Cortex of kidney (tissue), 1 donor: ENCODE measurements at places on chromosomes 2 and 18.

GRCh38 chr2:181679544-181679979 lies 755 bp downstream of the NEUROD1 start:
- no peak for DNase-seq

DNA sequence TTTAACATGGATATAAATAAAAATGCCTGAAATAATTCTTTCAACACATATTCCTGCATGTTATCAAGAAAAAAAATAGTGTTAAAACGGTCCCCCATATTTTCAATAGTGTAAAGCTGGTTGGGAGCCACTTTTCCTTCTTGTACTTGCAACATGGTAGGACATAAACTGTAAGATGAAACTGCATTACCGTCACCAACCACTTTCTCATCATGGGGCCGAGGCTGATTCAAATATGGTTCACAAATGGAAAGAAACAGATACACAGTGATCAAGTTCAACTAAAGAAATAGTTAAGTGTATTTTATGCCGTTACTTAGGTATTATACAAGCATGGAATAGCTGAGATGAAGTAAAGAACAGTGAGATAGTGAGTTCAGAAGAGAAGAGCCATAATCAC lies 360.7 kb downstream of the ZEB2 start:
- DNase-seq, result no peak

DNA sequence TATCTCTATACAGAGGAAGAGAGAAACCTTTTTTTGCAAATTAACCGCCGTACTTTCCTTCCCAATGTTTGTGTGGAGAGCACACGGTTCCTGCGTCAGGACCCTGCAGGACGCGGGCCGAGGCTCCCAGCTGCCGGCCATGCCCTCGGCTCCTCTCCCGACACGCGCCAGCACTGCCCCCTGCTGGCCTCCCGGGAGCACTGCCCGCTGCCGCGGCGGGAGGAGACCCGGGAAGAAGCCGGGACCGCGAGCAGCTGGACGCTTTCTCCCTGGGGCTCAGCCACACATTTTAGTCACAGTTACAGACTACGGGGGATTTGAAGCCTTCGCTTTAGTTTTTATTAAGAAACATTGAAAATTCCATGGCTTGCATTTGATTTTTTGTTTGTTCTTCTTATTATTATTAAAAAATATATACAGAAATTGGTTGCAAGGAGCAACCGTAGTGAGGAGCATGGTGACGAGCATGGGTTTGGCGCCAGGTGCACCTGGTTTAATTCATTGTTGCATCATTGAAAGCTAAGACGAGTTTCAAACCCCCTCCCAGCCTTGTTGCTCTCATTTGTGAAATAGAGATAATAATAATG lies 401.2 kb downstream of the GALR1 start:
- no peak for DNase-seq

DNA sequence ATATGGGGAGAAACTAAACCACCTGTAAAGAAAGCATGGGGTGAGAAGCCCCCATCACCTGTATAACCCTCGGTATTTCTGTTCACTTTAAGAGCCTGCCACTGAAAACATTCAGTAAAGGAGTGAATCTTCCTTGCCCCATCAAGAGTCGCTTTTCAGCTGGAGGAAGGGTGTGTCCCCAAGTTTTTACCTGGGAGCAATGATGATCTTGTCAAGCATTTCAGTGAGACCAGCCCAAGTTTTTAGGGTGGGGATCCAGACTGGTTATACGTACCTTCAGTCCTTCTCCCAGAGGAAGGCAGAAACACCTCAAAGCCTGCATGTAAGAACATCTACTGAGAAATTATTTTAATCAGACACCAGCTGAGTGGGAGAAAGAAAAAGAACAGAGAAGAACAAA lies at the start of gene DSG1:
DSG1 (plus strand) TSS at position 301 of the 400 bp plus-strand sequence. CDS start 141 bp downstream, outside the sequence.
- DNase-seq, result no peak

DNA sequence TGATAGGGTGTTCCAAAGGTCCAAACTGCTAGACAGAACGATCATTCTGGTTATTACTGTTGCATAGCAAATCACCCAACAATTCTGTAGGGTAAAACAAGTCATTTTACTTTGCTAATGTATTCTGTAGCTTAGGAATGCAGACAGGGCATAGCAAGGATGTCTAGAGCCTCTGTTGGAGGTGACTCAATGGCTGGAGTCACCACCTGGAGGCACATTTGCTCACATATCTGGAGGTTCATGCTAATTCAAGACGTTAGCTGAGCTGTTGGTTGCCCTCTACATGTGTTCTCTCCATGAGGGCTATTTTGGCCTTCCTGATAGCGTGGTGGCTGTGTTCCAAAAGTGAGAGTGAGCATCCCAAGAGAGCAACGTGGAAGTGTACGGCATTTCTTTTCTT lies 22.5 kb upstream of the ST8SIA3 start:
- no peak for DNase-seq

- DNase-seq, result no peak
Observed at GRCh38 chr2:39120521-39120770, 405 bp downstream of the SOS1 start.

DNA sequence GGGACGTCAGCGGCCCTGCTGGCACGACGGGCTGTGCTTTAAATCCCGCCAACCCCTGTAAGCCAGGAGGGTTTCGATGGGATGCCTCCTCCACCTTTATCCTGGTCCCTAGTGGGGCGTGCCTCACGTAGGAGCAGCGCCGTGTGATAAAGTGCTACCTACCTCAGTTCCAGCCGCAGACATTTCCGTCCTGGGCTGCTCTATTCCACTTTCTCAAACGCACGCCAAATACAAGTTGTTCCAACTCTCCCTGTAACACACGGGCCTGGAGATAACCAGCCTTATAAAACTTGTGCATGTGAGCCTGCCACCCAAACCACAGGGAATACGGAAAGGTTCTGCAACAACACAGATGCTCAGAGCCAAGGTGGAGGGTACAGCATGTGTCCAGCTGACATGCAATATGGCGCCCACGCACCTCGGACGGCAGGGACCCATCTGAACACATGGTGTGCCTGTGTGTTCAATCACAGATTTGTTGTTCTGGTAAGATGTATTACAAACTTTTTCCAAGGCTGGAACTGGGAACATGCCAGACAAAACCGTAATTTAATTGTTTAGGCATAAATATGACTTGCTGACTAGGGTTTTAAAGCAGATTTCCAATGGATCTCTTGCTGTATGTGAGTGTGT lies 47.7 kb downstream of the ZNF516 start:
- no peak for DNase-seq

DNA sequence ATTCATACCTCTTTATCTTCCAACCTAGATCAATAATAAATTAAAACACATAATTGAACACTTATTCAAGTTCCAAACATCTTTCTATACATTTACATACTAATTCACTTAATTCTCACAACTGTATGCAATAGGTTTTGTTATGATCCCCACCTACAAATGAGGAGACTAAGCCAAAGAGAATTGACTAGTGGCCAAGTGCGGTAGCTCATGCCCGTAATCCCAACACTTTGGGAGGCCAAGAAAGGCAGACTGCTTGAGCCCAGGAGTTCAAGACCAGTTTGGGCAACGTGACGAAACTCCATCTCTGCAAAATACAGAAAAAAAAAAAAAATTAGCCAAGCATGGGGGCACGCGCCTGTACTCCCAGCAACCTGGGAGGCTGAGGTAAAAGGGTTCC lies 36.8 kb downstream of the KCNG3 start:
- no peak for DNase-seq

DNA sequence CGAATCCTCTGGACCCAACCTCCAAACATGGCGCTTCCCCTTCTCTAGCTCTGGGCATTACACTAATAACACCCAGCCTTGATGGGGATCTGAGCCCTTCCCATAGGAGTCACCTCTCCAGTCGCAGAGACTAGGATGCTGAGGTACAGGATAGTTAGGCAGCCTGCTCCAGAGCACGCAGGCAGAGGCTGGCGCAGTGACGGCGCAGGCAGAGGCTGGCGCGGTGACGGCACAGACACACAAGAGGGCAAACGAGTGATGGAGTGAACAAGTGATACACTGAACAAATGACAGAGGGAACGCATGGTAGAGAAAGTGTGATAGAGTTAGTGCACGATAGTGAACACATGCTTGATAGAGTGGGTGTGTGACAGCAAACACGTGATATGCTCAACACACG lies 518.5 kb downstream of the EIPR1 start:
- no peak for DNase-seq

DNA sequence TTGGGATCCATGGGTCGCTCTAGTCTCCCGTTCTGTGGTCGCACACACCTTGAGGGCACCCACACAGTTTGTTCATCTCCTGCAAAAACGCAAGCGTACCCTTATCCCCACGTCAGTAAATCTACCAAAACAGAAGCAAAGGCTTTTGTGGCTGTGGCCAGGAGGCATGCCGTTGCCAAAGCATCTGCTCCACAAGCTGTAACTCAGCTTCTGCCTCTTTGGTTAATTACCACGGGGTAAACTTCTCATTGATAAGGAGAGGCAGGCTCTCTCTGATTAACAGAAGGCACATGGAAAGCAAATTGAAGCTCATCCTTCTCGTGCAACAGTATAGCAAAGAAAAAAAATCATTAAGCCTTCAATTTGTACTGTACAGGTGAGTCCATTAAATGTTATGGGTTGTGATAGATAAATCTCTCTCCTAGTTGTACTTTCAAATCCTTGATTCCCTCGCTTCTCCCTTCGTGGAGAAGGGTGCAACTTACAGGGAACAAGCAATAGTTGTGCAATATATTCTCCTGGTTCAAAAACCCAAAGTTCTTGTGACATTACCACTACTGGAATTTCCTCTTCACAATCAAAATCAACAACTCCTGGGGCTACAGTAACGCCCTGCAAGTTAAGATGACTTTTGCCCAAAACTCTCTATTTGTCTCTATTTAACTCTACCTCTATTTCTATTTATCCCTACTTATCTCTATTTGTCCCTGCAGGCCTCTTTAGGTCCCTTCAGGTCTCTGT lies 10.3 kb downstream of the PECR start:
- DNase-seq, result no peak

DNA sequence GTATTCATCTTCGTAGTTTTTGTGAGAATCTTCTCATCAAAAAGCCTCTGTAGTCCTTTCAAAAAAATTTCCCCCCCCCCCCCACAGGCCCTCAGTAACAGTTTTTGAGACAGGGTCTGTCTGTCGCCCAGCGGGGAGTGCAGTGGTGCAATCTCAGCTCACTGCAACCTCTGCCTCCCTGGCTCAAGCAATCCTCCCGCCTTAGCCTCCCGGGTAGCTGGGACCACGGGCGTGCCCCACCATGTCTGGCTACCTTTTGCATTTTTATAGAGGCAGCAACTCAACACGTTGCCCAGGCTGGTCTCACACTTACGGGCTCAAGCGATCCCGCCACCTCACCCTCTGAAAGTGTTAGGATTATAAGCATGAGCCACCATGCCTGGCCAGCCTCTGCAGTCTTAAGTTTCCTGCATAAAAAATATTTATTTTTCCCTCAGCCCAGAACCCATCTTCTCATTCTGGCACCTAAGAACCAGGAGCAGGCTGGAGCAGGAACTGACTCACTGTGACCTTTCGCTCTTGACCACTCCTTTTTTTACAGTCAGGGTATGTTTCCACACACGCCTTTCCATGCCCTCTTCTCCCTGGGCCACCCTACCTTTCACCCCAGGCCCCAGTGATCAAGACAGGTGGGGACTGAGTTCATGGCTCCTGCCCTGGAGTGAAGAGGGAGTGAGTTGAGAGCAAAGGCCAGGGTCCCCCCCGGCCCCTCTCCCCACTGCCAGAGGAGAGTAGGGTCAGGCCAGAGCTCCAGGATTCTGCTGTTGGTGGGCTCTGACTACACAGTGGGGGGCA lies 32.5 kb upstream of the NT5DC4 start:
- no peak for DNase-seq

DNA sequence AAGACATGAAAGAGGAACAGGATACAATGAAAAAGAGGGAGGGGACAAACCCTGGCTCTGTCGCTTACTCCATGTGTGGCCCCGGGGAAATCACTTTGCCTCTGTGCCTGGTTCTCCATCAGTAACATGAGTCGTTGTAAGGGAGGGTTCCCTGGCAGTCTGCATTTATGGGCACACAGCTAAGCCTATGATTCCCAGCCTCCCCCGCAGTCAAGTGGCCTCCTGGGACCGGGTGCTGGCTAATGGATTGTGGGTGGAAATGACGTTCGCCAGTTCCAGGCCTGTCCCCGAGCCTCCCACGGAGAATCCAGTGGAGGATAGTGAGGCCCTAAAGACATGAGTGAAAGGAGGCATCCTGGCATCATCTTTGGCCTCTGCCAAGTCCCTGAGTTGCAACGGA lies 42.7 kb downstream of the SFXN5 start:
- DNase-seq, result no peak

DNA sequence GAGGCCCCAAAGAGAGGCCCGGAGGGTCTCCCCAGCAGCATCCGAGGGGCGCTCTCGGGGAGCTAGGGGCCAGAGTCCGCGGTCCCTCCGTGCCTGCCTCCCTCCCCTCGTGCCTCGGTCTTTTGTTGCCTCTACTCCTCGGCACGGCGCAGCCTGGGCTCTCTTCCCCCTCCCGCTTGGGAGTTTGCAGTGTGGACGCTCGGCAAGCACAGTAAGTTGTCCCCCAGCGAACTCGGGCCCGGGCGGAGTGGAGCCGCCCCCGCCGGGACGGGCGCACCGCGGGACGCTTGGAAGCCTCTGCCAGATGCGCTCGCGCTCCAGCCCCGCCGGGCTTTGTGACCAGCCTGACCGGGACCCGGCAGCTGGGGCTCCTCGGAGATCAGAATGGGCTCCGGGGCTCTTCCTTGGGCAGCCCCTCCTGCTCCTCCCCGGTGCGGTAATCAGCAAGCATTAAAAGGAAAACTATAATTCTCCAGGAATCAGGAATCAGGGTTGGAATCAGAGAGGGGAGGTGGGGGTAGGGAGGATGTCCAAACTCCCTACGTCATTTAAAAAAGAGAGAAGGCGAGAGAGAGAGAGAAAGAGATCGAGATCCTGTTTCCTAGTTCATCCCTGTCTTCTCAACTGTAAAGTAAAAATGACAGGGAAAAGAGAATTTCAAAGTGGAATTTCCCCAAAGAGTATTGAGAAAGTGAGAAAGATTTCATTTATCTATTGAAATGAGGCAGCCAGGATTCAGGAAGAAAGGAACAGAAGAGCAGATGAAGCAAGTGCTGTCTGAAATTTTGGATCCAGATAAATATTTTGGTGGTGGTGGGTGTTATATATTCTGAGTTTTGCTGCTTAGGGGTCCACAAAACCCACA lies 786 bp upstream of the TMEM200C start:
- no peak for DNase-seq

DNA sequence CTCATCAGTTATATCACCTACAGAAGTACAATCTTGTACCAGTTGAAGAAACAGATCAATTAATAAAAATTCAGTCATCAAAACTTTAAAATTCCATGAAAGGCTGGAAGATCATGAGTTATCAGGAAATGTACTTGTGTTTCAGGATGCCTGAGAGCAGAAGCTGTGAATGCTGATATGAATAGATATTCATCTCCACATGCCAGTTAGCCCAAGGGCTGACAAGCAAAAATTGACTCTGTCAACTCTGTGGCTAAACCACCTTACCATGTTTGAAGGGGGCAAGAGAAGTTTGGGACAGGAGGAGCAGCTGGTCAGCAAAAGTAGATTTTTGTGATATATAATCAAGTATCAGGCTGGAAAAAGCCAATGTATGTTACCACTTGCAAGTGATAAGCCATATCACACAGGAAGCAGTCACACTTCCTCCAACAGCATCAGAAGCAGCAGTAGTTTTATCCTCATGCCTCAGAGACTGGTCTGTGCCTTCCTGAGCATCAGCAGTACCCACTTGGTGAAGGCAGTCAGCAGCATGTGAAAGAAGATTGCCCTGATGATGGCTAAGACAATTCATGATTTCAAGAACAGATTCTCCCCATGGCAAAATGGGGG lies 328.2 kb upstream of the CNTNAP5 start:
- no peak for DNase-seq

GRCh38 chr18:60199505-60199904 lies 173.1 kb downstream of the MC4R start:
- DNase-seq, result no peak

- no peak for DNase-seq
Observed at GRCh38 chr2:118975133-118975532, 33.1 kb downstream of the MARCO start.
